Type B pancreatic cell (in vitro differentiated cells): ENCODE measurements at places on chromosomes 2 and 18. TPM values are rescaled to one million over a fixed set of nuclear protein-coding genes. Genes with fewer than 3 reads are reported as not detected.

The IL36B gene
- total RNA-seq: not detected in 2 replicates

DNA sequence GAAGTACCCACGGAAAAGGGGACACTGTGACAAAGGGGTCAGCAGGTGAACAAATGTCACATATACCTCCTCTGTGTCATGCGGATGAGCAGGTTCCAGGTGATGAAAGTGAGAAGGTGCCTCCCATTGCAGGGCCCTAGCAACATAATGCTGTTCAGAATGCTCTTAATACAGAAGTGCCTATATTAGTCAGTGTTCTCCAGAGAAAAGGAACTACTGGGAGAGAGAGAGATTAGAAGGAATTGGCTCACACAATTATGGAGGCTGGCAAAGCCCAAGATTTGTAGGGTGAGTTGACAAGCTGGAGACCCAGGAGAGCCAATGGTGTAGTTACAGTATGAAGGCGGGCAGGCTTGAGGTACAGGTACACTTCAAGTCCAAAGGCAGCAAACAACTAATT lies 98.1 kb upstream of the CDC42EP3 start:
- DNase-seq: no peak

GRCh38 chr2:173432049-173432754 lies 77.5 kb downstream of the CDCA7 start:
- no peak for DNase-seq

DNA sequence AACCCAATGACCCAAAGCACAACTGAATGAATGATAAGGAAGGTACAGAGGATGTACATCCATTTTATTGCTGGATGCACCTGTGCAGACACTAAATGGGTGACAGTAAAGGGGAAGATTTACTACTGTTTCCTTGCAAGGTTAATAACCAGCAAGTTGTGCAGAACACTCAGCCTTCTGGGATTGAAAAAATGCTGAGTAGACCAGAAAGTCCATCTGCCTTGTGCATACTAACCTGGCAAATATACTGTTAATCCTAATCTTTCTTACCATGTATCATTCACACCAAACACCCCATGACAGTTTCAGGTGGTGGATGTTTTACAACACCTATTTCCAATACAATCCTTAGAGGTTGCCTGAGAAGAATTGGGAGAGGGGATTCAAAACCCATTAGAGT lies 814.1 kb upstream of the NRXN1 start:
- no peak for DNase-seq
